Natural killer cell (primary cell): ENCODE measurements at places on chromosomes 7 and 10. TPM values are rescaled to one million over a fixed set of nuclear protein-coding genes. Genes with fewer than 3 reads are reported as not detected.

Gene CYP3A4
- total RNA-seq: not detected

Gene DAGLB
- total RNA-seq: 25.2 TPM

Gene TBX20
- not detected for total RNA-seq

Gene FXYD4
- total RNA-seq: not detected

Gene RSPH10B2
- total RNA-seq: 0.33 TPM

Gene MDFIC
- 19.1 TPM for total RNA-seq

Gene OGDHL
- not detected for total RNA-seq

Gene DPYSL4
- total RNA-seq: 1.0 TPM
